ENCODE measurements at places on chromosomes 5 and 9.

- no peak for DNase-seq
Observed at GRCh38 chr9:85268131-85268530, 473.6 kb downstream of the AGTPBP1 start.

- no peak for DNase-seq
Observed at GRCh38 chr5:61999371-61999770, 306.6 kb upstream of the KIF2A start.

GRCh38 chr9:68492806-68493205 lies 47.9 kb downstream of the TMEM252 start:
- DNase-seq = no peak

DNA sequence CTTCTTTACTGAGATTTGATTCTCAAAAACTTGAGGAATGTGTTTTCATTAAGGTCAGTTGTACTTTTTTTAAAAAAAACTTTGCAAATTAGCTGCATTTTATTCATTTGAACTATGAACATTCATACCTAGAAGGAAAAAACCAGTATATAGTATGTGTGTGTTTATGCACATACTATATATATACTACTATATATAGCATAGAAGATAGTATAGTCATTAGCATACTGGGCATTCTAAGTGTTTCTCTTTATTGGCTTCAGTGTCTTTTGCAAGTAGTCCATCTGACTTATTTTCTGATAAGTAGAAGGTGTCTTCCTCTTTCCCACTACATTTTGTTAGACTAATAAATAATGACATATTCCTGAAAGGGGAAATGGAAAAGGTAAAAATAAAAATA lies 33.0 kb downstream of the ELOVL7 start:
- no peak for DNase-seq

- DNase-seq = no peak
Observed at GRCh38 chr5:96852759-96853158, 23.5 kb upstream of the ERAP2 start.

DNA sequence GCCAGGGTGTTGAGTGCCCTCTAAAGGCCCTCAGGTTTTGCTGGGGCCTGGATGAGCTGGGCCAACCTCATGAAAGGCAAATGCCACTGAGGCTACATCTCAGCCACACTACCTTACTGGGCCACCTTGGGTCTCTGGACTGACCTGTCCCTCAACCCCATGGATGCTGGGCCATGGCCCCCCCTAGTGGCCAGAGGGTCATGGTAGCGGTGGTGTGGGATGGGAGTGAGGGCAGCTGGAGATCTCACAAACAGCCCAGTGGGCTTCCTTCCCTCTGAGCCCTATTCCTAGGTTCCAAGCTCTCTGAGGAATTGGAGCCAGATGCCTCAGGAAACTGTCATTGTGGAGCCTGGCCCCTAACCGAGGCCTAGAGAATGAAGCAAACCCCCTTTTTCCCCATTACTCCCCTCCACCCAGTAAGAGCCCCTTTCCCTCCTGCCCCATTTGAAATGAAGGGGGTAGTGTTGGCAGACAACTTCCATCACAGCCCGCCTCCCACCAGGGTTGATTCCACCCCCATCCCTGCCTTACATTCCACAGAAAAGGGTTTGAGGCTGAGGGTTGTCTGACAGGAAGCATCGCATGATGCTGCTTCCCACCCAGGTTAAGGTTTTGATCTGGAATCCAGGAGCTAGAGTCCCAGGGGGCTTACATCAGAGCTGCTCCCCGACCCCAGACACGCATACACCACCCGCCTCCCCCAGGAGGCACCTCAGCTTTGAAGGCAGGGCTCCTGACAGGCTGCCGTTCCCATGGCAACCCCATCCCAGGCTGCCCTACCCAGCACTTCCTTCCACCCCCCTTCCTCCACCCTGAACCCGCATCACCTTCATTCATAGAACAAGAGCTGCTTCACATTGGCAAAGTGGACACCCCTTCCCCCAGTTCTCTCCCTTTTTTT lies 63.9 kb downstream of the PCDH1 start:
- DNase-seq = no peak

GRCh38 chr5:116905885-116906284 lies 331.3 kb upstream of the SEMA6A start:
- DNase-seq = no peak

- DNase-seq = no peak
Observed at GRCh38 chr9:109331353-109331752, 10.5 kb upstream of the EPB41L4B start.

DNA sequence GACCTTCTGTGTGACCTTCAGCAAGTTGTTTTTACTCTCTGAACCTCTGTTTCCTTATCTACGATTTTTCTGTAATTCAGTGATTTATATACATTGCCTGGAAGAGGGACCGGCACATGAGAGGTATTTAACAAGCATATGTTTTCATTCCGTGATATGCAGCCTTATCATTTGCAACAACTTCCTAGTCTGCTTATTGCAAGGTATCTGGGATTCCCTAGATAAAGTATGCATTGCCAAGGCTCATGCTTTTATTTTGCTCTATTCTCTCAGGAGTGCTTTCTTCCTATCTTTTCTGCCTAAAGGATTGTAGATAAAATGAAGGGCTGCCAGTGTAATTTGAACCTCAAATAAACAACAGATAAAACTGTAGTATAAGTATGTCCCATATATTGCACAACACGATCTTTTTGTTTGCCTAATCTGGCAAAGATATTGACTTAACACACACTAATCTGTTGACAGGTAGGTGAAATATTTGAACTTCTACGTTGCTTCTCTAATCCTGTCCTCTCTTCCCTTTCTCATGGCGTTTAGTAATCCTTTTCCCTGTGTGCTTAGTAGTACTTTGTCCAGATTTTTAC lies 377.2 kb upstream of the TNC start:
- DNase-seq = no peak

- no peak for DNase-seq
Observed at GRCh38 chr9:125986966-125987365, 239.8 kb downstream of the PBX3 start.

- DNase-seq = no peak
Observed at GRCh38 chr9:130608554-130609134, 29.3 kb downstream of the FUBP3 start.

DNA sequence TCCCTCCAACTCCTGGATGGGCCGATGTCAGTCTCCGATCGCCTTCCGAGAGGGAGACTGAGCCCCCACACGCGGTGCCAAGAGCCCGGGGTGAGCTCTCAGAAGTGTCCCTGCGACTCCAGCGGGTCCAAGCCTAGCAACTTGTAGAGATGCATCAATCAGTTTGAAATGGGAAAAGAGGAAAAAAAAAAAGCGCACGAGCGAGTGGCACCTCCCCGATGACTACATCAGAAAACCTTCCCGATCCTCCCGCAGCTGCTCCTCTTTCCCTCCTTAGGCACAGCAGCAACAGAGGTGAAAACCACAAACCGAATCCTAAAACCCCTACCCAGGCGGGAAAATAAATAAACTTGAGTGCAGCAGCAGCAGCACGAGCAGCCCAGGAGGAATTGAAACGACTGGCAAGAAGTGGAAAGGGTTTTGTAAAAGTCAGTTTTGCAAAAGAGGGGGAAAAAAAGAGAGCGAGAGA lies 1.0 kb upstream of the EFNA5 start:
- no peak for DNase-seq

DNA sequence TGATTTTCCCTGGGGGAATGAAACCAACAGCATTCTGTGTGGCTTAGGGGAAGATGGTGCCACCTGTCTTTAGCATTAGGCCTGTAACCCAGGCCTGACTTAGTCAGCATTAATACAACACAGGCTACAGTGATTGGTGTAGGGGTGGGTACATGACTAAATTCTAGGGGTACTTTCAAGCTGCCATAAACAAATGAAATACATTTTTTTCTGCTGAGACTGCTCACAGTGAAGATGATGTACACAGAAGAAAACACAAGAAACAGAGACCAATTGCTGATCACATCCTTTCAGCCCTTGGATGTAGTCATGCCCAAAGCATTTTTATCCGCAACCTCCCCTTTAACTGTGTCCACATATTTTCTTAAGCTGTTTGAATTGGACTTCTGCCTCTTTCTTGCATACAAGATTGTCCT lies 527.2 kb downstream of the KCTD16 start:
- no peak for DNase-seq

- no peak for DNase-seq
Observed at GRCh38 chr5:112316006-112316405, 103.1 kb downstream of the EPB41L4A start.

- no peak for DNase-seq
Observed at GRCh38 chr9:9284201-9284600, 1328.6 kb downstream of the PTPRD start.

GRCh38 chr9:127178686-127179632 lies 56.5 kb upstream of the ANGPTL2 start:
- no peak for DNase-seq

DNA sequence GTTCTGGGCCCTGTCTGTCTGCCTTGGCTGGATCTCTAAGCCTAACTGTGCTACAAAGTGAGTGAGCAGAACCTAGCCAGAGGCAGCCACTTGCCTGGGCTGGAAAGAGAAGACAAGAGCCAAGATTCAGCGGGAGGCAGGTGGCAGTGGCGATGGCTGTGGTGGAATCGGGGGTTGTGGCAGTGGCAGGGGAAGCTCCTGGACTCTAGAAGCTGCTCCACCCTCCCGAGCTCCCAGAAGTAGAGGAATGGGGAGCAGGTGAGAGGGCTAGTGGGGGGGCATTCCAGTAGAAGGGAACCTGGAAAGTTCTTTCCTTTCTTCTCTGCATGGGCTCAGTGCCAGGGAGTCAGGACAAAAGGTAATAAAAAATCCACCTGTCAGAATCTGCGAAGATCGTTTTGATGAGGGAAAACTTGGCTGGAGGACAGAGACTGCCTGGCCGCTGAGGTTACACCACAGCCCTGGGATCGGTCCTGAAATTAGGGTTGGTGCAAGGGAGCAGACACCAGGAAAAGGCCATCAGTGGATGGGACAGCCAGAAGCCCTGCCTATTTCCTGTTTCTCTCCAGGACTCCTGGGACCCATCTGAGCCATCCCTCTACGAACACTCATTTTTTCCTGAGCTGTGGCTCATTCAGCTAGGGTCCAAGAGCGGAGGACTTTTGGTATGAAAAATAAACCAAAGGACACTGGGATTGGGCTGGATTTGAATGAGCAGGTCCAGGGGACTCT lies 1.6 kb downstream of the CRAT start:
- DNase-seq = no peak

DNA sequence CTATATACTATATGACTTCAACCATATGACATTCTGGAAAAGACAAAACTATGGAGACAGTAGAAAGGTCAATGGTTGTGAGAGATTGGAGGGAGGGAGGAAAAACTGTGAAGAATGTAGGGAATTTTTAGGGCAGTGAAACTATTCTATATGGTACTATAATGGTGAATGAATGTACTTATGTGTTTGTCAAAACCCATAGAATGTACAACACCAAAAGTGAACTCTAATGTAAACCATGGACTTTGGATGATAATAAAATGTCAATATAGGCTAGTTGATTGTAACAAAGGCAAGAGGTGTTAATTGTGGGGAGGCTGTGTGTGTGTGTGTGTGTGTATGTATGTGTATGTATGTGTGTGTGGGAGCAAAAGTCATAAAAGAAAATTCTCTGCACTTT lies 10.8 kb upstream of the STOM start:
- no peak for DNase-seq

DNA sequence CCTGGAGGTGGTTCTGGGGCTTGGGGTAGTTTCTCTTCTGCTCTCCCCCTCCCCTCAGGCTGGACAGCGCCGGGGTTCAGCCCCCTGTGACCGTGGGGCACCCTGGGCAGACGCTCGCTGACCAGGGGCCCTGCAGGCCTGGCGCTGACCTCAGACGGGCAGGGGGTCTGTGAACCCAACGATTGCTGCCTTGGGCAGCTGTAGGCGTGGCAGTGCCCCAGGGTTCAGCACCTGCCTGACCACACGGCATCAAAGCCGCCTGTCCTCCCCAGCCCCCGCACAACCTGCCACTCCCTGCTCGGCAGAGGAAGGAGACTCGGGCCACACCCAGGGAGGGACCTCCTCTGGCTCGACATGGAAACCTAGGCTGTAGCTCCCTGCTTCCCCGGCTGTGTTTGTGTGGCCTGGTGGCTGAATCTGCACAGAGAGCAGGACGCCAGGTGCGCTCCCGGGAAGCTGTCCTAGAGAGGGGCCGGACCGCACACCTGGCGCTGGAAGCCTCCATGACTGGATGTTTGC lies 12.2 kb downstream of the LCN12 start:
- no peak for DNase-seq

- DNase-seq = no peak
Observed at GRCh38 chr5:109482748-109483147, 73.0 kb upstream of the PJA2 start.

- no peak for DNase-seq
Observed at GRCh38 chr9:129346046-129346445, 168.0 kb upstream of the IER5L start.

DNA sequence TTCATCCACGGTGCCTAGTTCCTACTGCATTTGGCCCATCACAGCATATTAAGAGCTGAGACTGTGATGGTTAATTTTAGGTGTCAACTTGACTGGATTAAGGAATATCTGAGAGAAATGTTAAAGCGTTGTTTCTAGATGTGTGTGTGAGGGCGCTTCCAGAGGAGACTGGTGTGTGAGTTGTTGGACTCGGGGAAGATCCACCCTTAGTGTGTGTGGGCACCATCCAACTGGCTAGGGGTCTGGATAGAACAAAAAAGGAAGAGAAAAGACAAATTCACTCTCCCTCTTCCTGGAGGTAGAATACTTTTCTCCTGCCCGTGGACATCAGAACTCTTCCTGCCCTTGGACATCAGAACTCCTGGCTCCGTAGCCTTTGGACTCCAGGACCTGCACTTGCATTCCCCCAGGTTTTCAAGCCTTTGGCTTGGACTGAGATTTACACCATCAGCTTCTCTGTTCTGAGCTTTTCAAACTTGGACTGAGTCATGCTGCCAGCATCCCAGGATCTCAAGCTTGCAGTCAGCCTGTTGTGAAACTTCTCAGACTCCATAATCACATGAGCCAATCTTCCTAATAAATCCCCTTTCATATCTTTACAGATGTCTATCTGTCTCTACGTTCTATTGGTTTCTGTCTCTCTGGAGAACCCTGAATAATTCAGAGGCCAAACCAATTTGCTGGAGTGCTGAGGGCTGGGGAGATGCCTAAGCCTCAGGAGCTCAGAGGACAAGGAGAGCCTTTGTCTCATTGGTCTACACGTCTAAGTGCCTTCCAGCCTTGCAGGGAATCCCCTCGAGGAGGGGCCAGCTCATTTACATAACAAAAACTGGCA lies 164.5 kb downstream of the DCP2 start:
- no peak for DNase-seq

DNA sequence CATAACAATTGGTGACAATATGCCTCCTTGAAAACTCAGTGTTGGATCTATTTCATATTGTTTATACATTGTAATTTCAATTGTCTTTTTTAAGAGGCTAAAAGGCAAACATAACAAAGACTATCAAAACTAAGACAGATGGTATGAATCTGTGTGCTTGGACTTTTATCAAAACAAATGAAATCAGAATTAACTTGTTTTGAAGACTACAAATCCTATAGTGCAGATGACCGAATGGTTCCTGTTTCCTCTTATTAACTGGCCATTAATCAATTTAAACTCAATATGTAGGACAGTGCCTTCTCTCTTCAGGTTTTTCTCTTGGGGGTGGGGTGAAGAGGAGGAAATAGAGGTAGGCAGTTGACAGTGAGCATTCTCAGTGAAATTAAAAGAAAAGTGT lies 366.9 kb upstream of the GRAMD2B start:
- no peak for DNase-seq

Measured in activated CD8-positive, alpha-beta memory T cell treated with anti-CD3 and anti-CD28 coated beads for 4 hours (primary cell).